ENCODE measurements at places on chromosomes 1 and 21.

- DNase-seq: no peak
These were observed 26.8 kb downstream of the UROD start for GRCh38 chr1:45038661-45039364.

DNA sequence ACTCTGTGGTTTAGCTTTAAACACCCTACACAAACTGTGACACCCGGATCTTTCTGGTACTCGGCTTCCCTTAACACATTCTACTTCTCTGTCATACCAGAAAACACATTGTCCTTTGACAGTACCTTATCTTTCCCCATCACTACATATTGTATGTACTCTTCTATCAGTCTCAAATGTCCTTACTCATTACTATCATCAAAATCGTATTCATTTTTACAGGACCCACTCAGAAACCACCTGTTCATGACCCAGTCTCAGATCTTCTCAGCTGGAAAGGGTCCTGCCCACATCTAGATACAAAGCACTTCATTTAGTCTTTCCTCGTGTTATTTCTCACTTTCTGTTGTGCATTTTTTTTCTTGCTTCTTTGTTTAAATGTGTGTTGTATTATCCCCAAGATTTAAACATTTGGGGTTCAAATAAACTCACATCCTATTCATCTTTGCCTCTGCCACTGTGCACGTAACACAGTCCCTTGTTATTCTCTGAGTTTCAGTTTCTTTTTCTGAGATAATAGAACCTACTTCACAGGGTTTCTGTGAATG lies 27.7 kb downstream of the CD34 start:
- no peak for DNase-seq

GRCh38 chr1:12593621-12594066 lies 24.4 kb downstream of the DHRS3 start:
- DNase-seq: no peak

DNA sequence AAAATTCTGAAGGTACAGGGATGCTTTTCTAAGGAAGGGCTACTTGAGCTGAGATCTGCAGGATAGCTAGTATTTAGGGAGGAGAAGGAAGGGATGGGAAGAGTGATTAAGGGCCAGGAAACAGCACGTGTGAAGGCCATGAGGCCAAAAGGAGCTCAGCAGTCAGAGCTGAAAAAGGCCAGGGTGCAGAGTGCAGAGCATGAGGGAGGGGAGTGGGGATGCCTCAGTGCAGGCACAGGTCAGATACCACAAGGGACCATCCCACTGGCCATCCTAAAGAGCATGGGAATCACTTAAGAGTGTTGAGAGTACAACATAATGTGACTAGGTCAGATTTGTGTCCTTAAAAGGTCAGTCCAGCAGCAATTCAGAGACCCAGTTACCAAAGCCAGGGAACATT lies 16.0 kb downstream of the LRRN2 start:
- no peak for DNase-seq

DNA sequence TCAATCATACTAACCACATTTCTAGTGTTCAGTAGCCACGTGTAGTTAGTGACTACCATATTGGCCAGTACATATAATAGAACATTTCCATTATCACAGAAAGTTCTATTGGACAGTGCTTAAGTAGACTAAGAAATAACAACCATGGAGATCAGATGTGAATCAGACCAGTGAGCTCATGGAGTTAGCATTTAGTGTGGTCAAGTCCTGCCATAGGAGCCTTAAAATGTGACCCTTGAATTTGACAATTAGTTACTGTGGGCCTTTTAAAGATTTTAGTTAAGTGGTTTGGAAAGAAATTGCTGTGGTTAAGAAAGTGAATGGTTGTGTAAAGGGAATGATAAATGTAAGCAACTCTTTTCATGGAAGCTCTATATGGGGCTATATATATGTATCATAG lies 123.4 kb downstream of the POU2F1 start:
- DNase-seq: peak; percentile 51

DNA sequence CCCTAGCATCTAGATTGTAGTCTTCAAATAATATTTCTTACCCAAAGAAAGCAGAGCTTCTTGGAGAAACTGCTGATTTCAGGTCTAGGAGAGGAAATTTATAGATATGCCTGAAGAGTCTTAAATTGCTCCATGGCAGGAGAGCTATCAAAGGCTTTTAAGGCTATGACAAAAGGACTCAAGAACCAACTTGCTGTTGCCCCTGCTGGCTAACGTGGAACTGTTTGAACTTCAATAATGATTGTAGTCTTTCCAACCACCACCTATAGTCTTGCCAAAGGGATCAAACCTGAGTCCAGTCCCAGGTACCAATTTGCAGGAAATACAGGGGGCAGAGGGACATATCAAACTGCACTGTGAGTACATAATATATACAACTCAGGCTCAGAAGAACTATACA lies 336.2 kb upstream of the ESRRG start:
- no peak for DNase-seq

Data from kidney tubule cell (primary cell).